Aorta (tissue), 5 donors: ENCODE measurements at places on chromosomes 3 and 15. TPM values are rescaled to one million over a fixed set of nuclear protein-coding genes. Genes with fewer than 3 reads are reported as not detected.
A peak's percentile ranks its signal among the peaks of the same experiment; 100 is the strongest.

CHRD gene
- 12.0 TPM for total RNA-seq

PPARG gene
- total RNA-seq: 17.9 TPM

MRPL3 gene
- 52.5 TPM for total RNA-seq

DAZL gene
- not detected for total RNA-seq

TICRR gene
- total RNA-seq: 0.16 TPM

PATL2 gene
- 2.2 TPM for total RNA-seq

DNA sequence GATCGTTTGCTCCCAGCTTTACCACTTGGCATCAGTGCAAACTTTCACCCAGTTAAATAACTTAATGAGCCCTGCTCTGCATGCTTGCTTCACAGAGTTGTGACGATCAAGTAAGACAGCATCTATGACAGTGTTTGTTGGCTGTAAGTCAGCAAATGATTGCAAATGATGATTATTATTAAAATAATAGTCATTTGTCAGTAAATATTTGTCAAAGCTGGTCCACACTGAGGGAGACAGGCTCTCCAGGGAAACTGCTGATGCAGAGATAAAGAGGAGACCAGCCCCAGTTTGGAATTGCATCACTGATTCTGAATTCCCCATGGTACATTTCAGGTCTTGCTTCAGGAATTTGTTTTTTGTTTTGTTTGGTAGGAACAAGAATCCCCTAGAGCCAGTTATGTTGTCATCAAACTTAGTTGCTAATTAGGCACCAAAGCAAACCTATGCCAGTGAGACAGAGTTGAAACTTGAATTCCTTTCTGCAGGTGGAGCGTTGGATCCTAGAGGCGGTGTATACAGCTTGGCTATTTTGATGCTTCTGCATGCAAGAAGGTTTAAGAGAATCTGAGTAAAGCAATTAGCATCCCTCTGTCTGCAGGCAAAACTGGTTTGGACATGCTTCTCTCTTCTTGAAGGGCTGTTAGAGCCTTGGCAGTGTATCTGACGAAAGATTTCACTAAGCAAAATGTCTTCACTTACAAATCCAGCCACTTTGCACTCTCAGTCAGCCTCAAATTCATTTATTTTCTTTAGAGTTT, 338.6 kb upstream of the TPRG1 start:
- peaks cover 5% of the 10 kb centered on the region for H3K36me3 ChIP-seq
- H3K27ac ChIP-seq: no peak overlapping the region
- DNase-seq: no peak
- no peaks in the 10 kb centered on the region for H3K27me3 ChIP-seq

- H3K36me3 ChIP-seq: no peaks in the 10 kb centered on the region
- H3K27ac ChIP-seq: no peak overlapping the region
- H3K4me3 ChIP-seq: no peak overlapping the region
- no peaks in the 10 kb centered on the region for H3K27me3 ChIP-seq
Observed at GRCh38 chr3:177201700-177202397, 4.6 kb upstream of the TBL1XR1 start.

DNA sequence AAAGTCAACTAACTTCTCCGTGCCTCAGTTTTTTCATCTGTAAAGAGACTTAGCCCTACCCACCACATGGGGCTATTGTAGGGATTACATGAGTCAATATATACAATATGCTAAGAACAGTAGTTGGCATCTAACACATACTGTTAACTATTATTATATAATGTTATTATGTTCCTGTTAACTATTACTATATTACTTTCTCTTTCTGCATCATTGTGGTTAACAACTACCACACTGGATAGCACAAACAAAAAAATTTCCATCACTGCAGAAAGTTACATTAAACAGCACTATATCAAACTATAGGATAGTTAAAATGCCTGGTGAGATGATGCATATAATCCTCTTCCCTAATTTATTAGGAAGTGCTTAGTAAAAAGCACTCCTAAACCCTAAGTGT, 23.7 kb downstream of the STAG1 start:
- no peaks in the 10 kb centered on the region for H3K36me3 ChIP-seq
- H3K27ac ChIP-seq: no peak overlapping the region
- H3K27me3 ChIP-seq: no peaks in the 10 kb centered on the region
- no peak overlapping the region for H3K4me3 ChIP-seq

DNA sequence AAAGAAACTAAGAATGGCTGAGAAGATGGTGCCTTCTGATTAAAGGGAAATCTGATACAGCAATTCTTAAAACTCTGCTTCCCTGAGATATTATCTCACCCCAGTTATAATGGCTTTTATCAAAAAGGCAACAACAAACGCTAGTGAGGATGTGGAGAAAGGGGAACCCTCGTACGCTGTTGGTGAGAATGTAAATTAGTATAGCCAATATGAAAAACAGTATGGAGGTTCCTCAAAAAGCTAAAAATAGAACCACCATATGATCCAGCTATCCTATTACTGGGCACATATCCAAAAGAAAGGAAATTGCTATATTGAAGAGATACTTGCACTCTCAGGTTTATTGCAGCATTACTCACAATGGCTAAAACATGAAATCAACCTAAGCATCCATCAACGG, 65.1 kb downstream of the GOLIM4 start:
- H3K4me1 ChIP-seq: no peaks in the 10 kb centered on the region
- H3K36me3 ChIP-seq: peaks cover 8% of the 10 kb centered on the region
- DNase-seq: no peak
- H3K27me3 ChIP-seq: no peaks in the 10 kb centered on the region
- no peak overlapping the region for H3K27ac ChIP-seq

DNA sequence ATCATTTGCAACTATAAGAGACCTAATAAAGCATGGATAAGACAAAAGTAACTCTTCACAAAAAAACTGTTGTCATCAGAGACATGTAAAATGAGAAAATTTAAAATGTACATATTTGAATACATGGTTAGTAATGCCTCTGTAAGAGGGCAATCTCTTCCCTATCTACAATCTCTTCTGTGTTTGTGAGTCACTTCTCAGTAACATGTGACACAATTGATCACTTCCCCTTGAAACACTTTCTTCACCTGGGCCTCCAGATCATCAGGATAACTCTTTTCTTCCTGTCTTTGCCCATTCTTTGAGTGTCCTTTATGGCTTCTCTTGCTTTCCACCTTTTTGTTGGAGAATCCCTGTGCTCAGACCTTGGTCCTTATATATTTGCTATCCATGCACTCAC, 50.4 kb downstream of the TFDP2 start:
- H3K27ac ChIP-seq: no peak overlapping the region
- no peak for DNase-seq
- no peaks in the 10 kb centered on the region for H3K36me3 ChIP-seq

DNA sequence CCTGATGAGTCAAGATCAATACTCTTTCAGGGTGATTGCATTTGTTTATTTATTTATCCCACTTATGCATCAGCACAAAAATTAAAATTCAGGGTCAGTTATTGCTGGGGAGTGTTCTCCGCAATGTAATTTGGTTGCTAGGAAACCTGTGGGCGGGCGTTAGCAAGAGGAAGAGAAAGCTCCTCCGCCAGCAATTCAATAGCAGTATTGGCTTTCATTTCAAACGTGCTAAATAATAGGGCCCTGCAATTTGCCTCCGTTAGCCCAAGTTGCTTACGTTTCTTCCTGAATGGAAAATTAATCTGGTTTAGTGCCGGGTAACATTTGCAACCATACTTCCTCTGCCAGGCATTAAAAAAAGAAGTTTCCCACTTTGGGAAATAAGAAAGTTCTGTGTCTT, 35.5 kb upstream of the PLCL2 start:
- no peak overlapping the region for H3K27ac ChIP-seq
- H3K4me1 ChIP-seq: peaks cover 4% of the 10 kb centered on the region
- no peaks in the 10 kb centered on the region for H3K36me3 ChIP-seq
- no peak overlapping the region for H3K4me3 ChIP-seq

- H3K4me3 ChIP-seq: no peak overlapping the region
- no peaks in the 10 kb centered on the region for H3K36me3 ChIP-seq
- peaks cover 5% of the 10 kb centered on the region for H3K4me1 ChIP-seq
- no peak for DNase-seq
- H3K27ac ChIP-seq: no peak overlapping the region
- no peaks in the 10 kb centered on the region for H3K27me3 ChIP-seq
Observed at GRCh38 chr15:64552281-64552948, 92.0 kb downstream of the ZNF609 start.

- no peak for DNase-seq
- H3K4me3 ChIP-seq: no peak overlapping the region
- no peak overlapping the region for H3K27ac ChIP-seq
- H3K4me1 ChIP-seq: no peaks in the 10 kb centered on the region
- H3K36me3 ChIP-seq: no peaks in the 10 kb centered on the region
Observed at GRCh38 chr15:47206358-47206978, 510.8 kb upstream of the SEMA6D start.

STAB1 gene
- total RNA-seq: 339 TPM

OR5K2 gene
- not detected for total RNA-seq

GRCh38 chr15:56984681-56985481, 66.4 kb downstream of the TCF12 start:
- no peak overlapping the region for H3K4me3 ChIP-seq
- H3K27ac ChIP-seq: no peak overlapping the region
- peaks cover 3% of the 10 kb centered on the region for H3K4me1 ChIP-seq
- DNase-seq: no peak

MEGF11 gene
- not detected for total RNA-seq

- H3K4me1 ChIP-seq: peaks cover 4% of the 10 kb centered on the region
- H3K27ac ChIP-seq: peak overlapping the region; percentile 98
- no peaks in the 10 kb centered on the region for H3K36me3 ChIP-seq
Observed at GRCh38 chr15:34038023-34038870, 757 bp downstream of the AVEN start.

TGFBR2 gene
- 303 TPM for total RNA-seq

- no peaks in the 10 kb centered on the region for H3K4me1 ChIP-seq
- H3K27ac ChIP-seq: no peak overlapping the region
- H3K4me3 ChIP-seq: no peak overlapping the region
- H3K27me3 ChIP-seq: no peaks in the 10 kb centered on the region
- DNase-seq: no peak
Observed at GRCh38 chr15:39820050-39820602, 37.5 kb upstream of the FSIP1 start.

GOLGA8N gene
- total RNA-seq: 18.1 TPM

DNA sequence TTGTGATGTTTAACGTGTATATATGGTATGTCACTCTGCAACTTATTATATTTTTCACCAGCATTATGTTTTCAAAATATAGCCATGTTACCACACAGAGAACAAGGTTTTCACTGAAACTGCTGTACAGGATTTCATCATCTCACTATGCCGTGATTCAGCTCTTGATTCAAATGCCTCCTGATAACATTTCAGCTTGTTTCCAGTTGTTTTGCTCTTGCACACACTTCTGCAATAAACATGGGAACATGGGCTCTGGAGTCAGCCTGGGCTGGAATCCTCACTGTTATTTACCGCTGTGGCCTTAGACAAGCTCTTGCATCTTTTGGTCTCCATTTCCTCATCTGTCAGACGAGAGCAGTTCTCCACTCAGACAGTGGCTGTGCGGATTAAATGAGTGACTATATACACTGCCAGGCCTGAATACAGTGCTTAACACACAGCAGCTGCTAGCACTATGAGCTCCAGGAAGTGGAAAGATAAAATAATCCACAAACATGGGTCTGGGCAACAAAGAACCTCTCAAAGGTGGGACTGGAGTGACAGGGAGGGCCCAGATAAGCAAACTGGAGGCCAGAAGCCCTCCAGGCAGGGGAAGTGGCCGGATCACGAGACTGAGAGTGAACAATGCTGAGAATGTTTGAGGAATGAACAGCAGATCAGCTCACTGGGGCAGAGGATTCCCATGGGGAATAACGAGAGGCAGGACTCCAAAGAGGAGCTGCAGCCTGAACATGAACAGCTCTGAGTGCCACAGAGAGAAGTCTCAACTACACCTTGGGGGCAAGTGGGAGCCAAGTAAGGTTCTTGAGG, 17.7 kb downstream of the NTRK3 start:
- H3K4me3 ChIP-seq: no peak overlapping the region
- H3K27me3 ChIP-seq: no peaks in the 10 kb centered on the region
- H3K4me1 ChIP-seq: no peaks in the 10 kb centered on the region
- no peak for DNase-seq
- H3K27ac ChIP-seq: peak overlapping the region; percentile 76

- peak; percentile 91 for DNase-seq
- H3K36me3 ChIP-seq: no peaks in the 10 kb centered on the region
- no peak within 1 kb of the TSS for H3K27ac ChIP-seq
- peak within 1 kb of the TSS; percentile 56 for H3K4me3 ChIP-seq
- no peaks in the 10 kb centered on the region for H3K27me3 ChIP-seq
Observed at GRCh38 chr3:113838631-113839209, at the start of gene GRAMD1C. GRAMD1C (plus strand) TSS chr3:113838788; CDS start chr3:113838910, 122 bp downstream.

DNA sequence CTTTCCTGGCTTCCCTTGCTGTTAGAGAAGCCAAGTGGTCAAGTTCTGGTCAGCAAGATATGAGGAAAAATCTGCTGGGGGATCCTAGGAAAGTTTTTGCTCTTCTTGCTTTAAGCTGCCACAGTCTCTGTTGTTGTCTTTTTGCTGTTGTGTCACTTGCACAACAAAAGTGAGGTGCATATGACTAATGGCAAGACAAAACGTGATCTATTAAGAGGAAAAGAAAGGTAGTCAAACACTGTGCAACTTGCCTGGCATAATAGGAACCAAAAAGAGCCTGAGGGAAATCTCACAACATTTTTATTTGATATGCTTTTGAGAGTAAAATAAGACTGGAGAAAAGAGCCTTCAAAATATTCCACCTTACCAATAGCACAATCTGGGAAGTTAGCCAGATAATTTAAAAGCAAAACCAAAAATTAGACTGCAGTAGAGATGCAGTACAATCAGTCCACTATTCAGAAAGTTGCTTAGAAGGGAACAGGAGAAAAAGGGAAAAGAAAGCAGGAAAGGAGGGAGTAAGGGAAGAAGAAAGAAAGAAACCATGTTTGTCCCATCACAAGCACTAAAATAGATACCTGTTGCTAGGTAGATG, 110.0 kb upstream of the SLC4A7 start:
- no peak overlapping the region for H3K4me3 ChIP-seq
- no peak for DNase-seq
- H3K27me3 ChIP-seq: no peaks in the 10 kb centered on the region
